Activated naive CD4-positive, alpha-beta T cell treated with anti-CD3 and anti-CD28 coated beads for 36 hours (primary cell): ENCODE measurements at places on chromosomes 2 and 18.

- peak; percentile 67 for DNase-seq
These were observed 17.4 kb downstream of the FBLN7 start for GRCh38 chr2:112155331-112156151.

- no peak for DNase-seq
These were observed 72.2 kb downstream of the TWIST2 start for GRCh38 chr2:238920053-238920452.

DNA sequence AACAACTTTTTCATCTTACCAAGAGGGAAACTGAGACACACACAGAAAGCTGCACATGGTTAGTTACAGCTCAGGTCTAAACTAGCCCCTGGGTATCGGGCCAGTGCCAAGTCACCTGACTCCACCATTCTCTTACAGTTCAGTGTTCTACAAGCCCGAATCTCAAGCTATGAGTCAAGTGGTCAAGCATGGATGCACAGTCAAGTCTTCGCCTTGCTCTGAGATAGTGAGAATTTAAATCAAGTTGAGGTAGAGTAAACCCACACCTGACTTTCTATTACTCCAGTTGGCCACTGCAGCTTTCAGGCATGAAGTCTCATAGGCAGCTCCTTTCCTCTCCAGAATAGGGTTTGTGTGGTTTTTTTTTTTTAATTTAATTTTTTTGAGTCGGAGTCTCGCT, 34.5 kb upstream of the ARL5A start:
- no peak for DNase-seq

GRCh38 chr2:188898261-188898660, 75.9 kb upstream of the COL3A1 start:
- DNase-seq = no peak

GRCh38 chr2:201298462-201299052, 38.2 kb downstream of the CASP8 start:
- no peak for DNase-seq

GRCh38 chr2:113080134-113080533, 12.4 kb downstream of the IL1F10 start:
- DNase-seq = peak; percentile 73

- DNase-seq = no peak
These were observed 76.0 kb downstream of the KLHL29 start for GRCh38 chr2:23460993-23461392.

DNA sequence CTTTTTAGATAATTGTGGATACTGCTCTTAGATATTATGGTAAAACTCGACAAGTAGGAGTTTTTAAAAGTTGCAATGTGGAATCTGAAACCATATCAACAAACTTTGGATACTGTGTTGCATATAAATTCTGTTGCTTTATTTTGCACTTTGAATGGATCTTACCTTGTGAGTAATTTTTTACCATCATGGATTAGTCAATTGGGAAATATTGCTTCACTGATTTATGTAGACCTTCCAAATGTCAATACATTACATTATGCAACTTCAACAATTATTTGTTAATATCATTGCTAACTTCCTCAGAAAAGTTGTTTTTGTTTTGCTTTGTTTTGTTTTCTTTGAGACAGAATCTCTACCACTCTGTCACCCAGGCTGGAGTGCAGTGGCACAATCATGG, 102.0 kb upstream of the SLC38A11 start:
- DNase-seq = no peak

GRCh38 chr2:217415316-217415715, 555.5 kb upstream of the TNP1 start:
- DNase-seq = no peak

- DNase-seq = peak; percentile 67
These were observed 1.2 kb downstream of the STK17B start for GRCh38 chr2:196170213-196170605.

DNA sequence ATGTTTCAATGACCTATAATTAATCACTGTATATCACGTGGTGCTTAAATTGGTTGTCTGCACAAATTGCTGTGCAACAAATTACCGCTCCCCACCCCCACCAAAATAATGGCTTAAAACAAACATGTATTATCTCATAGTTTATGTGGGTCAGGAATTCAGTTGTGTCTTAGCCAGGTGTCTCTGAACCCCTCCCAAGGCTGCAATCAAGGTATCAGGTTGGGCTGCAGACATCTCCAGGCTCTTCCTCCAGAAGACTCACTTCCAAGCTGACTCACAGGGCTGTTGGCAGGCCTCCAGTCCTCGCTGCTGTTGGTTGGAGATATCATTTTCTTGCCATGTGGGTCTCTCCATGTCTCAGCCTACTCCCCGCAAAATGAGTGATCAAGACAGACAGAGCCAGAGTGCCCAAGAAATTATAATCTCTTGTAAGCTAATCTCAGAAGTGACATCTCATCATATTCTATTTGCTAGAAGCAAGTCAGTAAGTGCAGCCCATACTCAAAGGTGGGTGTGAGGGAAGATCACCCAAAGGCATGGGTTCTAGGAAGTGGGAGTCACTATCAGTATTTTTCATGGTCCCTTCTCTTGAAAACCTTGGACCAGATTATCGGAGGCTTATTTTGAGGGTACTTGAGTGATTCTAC, 38.4 kb downstream of the SPC25 start:
- DNase-seq = no peak

- no peak for DNase-seq
These were observed 124.8 kb downstream of the ZNF516 start for GRCh38 chr18:76370201-76370600.
